IPS-NIHi11 (cell line): ENCODE measurements at places on chromosomes 7 and 10.
A peak's percentile ranks its signal among the peaks of the same experiment; 100 is the strongest.

DNA sequence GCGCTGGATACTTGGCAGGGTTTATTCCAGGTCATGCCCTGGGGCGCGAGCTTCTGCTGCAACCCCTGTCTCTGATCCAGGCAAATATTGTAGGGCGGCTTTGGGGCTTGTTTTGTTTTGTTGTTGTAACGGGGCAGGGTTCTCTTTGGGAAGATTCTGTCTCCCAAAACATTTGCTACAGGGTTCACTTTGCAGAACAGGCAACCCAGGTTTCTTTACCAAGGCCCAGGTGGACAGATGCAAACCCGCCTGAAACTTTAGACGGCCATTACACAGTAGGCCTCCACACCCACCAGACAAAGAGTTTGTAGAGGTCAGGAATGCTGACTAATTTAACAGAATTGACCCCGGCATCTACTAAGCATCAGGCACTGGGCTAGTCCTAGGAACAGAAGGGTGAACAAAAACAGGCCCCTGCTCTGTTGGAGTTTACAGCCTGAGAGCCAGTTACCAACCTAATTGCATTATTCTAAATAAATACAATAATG lies 567 bp upstream of the CDCA7L start:
- peak; percentile 46 for DNase-seq

GRCh38 chr7:107172276-107173032 lies 3.7 kb downstream of the HBP1 start:
- no peak for DNase-seq

GRCh38 chr7:107090457-107090856 lies 46.0 kb downstream of the PRKAR2B start:
- DNase-seq, result peak; percentile 34

DNA sequence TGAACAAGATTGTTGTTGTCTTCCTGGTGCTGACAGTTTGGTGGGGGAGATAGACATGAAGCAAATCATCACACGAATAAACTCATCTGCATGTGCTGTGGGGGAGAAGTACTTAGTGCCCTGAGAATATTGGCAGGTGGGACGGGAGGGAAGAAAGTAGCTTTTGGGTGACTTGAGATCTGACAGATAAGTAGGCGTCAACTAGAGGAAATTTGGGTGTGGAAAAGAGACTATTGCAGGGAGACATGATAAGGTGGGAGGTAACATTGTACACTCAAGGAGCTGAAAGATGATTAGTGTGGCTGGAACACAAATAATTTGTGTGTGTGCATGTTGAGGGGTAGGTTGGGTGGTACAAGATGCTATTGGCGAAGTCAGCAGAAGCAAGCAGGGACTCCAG lies 30.1 kb downstream of the CNNM2 start:
- DNase-seq, result no peak

- no peak for DNase-seq
Observed at GRCh38 chr7:50406935-50407334, 43.2 kb downstream of the FIGNL1 start.

- peak; percentile 86 for DNase-seq
Observed at GRCh38 chr10:97676770-97677581, 10.1 kb downstream of the AVPI1 start.

DNA sequence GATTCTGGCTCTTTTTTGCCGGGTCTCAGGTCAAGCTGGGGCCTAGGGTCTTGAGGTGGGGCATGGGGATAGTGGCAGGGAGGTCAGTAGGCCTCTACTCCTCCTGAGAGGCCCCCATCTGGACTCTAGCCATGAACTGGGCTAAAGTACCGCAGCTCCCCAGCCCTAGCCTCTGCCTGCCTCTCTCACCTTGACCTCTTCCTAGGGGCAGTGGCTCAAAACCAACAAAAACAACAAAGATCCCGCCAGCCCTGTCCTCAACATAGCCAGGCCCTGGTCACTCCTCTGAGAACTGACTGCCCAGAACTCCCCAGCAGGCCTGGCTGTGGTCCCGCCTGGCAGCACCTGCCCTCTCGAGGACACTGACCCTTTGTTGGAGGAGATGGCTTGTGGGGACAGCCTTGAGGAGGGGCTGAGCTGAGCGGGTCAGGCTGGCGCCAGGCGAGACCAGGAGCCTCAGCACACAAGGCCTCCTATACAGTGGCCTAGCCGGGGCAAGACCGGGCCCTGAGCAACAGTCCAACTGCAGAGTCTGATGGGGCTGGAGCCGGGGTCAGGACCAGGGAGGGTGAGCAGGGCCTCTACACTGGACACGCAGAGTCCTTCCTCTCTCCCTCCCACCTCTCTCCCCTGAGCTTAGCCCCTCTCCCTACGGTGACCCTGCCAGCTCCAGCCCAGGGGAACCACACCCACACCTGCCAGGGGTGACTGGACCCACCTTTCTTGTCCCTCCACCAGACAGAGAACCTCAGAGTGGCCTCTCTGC lies 11.6 kb upstream of the PPIF start:
- DNase-seq, result no peak

GRCh38 chr7:1697499-1698125 lies 27.5 kb downstream of the ELFN1 start:
- DNase-seq, result no peak

DNA sequence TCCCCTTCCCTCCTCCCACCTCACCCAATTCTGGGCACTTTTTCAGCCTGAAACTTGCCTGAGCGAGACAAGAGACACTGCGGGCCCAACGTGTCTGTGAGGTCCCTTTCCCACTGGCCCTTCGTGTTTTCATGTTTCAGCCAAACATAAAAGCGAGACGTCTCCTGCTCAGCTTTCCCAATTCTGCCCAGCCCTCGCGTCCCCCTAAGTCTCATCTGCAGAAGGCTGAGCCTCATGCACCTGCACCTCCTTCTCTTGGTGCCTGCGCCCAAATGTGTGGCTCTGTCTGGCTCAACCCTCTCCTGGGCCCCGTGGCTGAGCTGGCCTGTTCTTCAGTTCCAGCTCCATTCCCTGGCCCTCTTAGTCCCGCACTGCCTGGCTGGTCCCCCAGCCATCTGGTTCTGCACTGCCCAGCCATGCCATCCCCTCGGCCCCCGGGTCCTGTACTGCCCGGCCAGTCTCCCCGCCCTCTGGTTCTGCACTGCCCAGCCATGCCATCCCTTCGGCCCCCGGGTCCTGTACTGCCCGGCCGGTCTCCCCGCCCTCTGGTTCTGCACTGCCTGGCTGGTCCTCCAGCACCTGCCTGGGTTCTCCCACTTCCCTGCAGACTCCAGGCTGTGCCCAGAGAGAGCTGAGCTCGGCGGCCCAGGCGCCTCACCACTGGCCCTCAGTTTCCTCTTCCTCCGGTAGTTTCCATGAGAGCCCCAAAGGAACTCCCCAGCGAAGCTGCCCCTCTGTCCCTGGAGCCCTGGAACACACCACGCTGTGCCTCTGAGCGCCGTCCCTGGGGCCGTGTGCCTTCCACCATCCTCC lies 224.1 kb downstream of the DNAJB6 start:
- DNase-seq, result no peak

- DNase-seq, result no peak
Observed at GRCh38 chr7:153529100-153529499, 523.1 kb upstream of the DPP6 start.

- DNase-seq, result no peak
Observed at GRCh38 chr7:130421684-130422083, 19.1 kb downstream of the CEP41 start.

DNA sequence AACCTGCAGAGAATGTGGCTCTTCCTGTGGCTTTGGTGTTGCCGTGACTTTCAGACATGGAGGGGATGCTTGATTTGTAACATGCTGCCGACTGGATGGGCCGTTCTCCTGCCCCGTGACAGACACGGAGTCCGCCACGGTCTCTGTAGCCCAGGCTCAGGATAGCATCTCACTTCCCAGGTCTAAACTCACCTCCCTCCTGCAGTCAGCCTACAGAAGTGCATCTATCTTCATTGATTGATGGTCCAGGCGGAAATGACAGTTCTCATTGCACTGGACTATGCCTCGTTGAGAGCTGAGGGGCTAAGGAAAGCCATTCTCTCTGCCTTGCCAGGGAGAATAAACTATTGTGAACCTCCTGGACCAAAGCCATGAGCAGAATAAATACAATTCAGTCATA lies 77.5 kb downstream of the CHN2 start:
- no peak for DNase-seq

DNA sequence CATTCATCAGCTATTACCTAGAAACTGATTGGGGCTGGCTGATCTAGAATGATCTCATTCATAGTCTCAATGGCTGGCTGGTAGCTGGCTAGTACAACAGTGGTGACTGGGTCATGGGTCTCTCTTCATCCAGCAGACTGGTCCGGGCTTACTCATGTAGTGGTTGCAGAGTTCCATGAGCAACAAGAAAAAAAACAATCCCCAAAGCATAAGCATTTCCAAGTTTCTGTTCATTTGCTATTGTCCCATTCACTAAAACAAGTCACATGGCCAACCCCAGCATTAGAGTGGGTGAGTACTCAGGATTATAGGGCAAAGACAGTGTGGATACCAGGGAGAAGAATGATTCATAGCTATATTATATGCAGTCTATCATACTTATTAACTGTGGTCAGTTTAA lies 85.2 kb upstream of the SEMA3C start:
- DNase-seq, result no peak

DNA sequence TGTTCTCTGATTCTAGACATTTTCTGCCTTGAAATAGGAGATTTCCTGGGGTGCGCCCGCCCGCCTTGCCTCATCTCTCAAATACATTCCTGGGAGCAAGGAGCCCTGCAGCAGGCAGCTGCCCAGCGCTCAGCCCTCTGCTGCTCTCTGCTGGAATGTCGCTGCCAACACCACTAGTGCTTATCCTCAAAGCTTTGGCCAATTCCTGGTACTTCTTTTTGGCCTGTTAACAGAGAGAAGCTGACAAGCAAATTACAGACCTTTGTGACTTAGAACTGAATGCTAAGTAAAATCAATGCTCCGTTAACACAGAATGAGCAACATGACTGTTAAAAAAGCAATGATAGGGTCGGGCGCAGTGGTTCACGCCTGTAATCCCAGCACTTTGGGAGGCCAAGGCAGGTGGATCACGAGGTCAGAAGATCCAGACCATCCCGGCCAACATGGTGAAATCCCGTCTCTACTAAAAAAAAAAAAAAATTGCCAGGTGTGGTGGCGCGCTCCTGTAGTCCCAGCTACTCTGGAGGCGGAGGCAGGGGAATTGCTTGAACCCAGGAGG lies 41.9 kb upstream of the SYPL1 start:
- DNase-seq, result peak; percentile 87

DNA sequence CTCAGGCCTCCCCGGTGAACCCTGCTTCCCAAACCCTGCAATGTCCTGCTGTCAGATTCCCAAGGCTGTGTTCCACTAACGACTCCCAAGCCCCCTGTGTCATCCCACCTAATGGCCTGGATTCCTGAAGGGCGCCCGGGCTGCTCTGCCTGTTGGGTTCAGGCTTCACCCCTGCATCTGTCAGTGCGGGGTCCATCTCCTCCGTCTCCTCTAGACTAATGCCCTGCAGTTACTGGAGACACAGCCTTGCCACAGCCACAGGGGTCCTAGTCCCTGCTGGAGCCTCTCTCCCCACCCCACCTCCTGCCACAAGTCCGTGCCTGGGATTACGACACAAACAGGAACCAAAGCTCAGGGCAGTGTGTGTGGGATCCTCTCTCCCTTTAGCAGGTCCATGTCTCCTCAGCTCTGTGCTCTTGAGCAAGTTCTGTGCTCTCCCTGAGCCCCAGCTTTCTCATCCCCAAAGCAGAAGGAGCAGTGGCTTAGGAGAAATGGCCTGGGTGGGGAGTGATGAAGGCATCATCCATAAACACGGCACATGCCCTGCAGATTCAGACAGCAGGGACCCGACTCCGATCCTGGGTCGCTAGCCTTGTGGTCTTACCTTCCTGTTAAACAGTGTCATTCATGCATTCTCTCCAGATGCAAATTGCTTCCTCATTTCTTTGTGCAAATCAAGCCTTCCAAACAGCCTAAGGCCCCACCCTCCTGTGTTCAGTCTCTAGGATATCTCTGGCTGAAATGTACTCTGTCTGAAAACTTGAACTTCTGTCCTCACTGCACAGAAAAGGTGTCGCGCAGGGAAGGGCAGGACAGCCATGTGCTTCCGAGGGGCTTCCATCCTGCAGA lies 8.2 kb upstream of the RBP3 start:
- DNase-seq, result no peak

- no peak for DNase-seq
Observed at GRCh38 chr10:3693698-3694080, 91.3 kb downstream of the KLF6 start.

- peak; percentile 79 for DNase-seq
Observed at GRCh38 chr10:129332476-129332875, 134.6 kb upstream of the MGMT start.

DNA sequence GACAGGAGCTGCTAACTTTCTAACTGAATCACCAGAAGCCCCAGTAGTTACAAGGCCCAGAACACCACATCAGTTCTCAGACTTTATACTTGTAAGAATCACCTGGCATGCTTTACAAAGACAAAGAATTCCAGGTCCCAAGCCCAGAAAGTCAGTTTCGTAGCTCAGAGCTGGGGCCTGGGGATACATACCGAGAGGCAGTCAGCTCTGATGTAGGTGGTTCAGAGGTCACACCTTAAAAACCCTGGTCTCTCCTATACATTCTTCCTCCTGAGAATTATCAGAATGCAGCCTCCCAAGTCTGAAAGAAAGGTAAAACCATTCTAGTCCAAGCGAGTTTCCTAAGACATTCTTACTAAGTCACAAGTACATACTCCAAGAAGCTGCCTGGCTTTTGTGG lies 2.3 kb downstream of the GRB10 start:
- DNase-seq, result no peak

DNA sequence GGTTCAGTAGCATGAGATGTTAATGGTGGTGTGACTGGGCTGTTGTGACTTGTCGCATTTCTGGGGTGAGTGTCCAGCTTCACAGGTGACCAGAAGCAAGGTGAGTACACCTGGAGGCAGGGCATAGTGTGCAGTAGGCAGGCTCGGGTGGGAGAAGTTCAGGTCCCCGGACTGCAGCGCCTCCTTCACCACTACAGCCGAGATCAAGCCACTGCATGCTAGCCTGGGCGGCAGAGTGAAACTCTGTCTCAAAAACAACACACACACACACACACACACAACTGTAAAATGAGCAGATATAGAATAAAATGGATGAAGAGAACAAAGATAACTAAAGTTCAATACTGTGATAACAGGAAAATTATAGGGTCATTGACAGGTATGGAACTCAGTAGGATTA lies 11.1 kb upstream of the PARD3 start:
- DNase-seq, result no peak

DNA sequence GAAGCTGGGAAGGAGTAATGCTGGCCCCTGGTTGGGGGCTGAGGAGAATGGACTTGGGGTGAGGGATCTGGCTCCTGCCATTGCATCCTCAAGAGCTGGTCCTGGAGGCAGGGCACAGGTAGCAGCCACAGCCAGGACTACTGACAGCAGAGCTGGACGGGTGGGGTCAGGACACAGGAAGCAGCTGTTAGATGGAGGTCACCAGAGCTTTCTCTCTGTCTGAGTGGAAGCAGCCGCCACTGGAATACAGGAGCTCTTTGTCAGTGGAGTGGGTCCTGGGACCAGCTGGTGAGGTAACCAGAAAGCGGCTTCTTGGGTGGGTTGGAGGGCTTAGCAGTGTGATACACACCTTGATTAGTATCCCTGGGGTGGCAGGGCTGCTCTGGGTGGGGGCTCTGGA lies 58.1 kb upstream of the AQP1 start:
- no peak for DNase-seq

- no peak for DNase-seq
Observed at GRCh38 chr10:58137813-58138212, 129.9 kb downstream of the IPMK start.

GRCh38 chr7:156832195-156832877 lies 60.6 kb downstream of the LMBR1 start:
- no peak for DNase-seq
